ENCODE measurements at places on chromosomes 2 and 18.

- DNase-seq, result no peak
Measured at GRCh38 chr2:199865905-199866304, 14.9 kb upstream of the FTCDNL1 start.

GRCh38 chr18:50944245-50944932, 23.5 kb upstream of the ELAC1 start:
- no peak for DNase-seq

- peak; percentile 50 for DNase-seq
Measured at GRCh38 chr18:811892-812375, at the start of gene YES1. TSS of gene YES1 (minus strand) at chr18:812242. CDS start at chr18:756827, 55,415 bp downstream.

DNA sequence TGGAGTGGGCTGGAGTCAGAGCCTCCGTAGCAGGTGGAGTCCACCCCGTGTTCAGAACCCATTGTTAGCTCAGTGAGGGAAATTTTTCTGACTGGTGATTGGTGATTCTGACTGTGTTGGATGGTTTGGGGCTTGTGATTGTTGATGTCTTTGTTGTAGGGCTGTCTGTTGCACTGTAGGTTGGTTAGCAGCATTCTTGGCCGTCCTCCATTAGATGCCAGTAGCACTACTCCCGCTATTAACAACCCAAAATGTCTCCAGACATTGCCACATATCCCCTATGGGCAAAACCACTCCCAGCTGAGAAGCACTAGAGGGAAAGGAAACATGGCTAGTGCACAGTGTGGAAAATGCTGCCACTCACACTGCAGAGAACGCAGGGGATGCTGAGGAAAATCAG, 51.7 kb downstream of the ARMC9 start:
- DNase-seq, result no peak

GRCh38 chr18:35502052-35502451, 4.3 kb upstream of the INO80C start:
- no peak for DNase-seq

- DNase-seq, result no peak
Measured at GRCh38 chr2:6181525-6181924, 489.3 kb downstream of the SOX11 start.

GRCh38 chr2:160022162-160022561, 40.3 kb downstream of the PLA2R1 start:
- peak; percentile 18 for DNase-seq

GRCh38 chr2:233572468-233572867, 5.9 kb upstream of the USP40 start:
- DNase-seq, result no peak

GRCh38 chr2:181203412-181203811, 223.0 kb downstream of the UBE2E3 start:
- DNase-seq, result peak; percentile 45

- DNase-seq, result no peak
Measured at GRCh38 chr18:79545736-79546171, 133.8 kb upstream of the CTDP1 start.

GRCh38 chr18:46252759-46253158, 148.6 kb downstream of the HAUS1 start:
- no peak for DNase-seq

- DNase-seq, result peak; percentile 53
Measured at GRCh38 chr2:70440621-70441020, 113.0 kb downstream of the TGFA start.

- no peak for DNase-seq
Measured at GRCh38 chr2:118834901-118835745, 12.3 kb downstream of the EN1 start.
